ENCODE measurements at places on chromosomes 12 and 14.

GRCh38 chr12:119440803-119441360 is 106.4 kb downstream of the CCDC60 start:
- no peak for DNase-seq

- DNase-seq, result peak; percentile 22
Measured at GRCh38 chr14:91947475-91948184, at the start of gene FBLN5. TSS of gene FBLN5 (minus strand) at chr14:91947694. CDS start at chr14:91947229, 465 bp downstream.

DNA sequence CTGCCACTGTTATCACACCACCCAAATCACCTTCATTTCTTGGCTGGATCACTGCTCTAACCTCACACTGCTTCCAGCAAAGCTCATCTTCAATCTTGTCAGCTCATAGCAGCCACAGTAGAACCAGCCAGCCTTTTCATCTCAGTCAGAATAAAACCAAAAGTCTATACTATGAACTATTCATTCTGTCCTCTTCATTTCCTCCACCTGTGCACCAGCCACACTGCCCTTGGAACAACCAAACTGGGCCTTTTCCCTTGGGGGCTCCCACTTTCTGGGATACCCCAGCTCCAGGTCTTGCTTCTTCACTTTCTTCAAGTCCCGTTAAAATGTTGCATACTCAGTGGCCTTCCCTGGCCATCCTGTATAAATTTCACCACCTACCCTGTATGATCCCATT is 234.4 kb upstream of the DAAM1 start:
- DNase-seq, result no peak

DNA sequence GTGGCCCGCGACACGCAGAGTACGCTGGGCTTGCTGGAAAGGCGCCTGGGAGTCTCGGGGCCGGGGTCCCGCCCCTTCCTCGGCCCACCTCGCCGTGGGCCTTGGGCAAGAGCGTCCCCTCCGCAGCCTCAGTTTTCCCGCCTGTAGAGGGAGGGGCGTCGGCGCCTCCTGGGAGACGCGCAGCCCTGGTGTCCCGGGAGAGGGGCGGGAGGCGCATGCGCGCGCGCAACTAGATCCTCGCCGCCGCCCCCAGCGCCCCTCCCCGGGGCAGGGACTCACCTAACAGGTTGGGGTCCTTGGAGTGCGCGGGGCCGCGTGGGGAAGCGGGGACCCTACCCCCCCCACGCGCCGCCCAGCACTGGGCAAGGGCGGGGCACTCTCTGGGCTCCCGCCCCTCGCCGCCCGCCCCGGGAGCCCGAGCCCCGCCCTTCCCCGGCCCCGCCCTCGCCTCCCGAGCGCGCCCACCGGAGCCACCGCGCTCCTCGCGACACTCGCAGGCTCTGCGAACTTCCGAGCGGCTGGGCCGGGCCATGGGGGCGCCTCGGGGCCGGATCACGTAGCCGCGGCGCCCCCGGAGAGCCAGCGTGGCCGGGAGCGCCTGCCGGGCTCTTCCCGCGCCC is at the start of gene KIF26A:
Gene KIF26A (plus strand): TSS at position 490 of the 620 bp plus-strand sequence. CDS start 136 bp downstream, outside the sequence.
- DNase-seq, result no peak

GRCh38 chr12:39610436-39611025 is 9.1 kb downstream of the ABCD2 start:
- DNase-seq, result no peak

- no peak for DNase-seq
Measured at GRCh38 chr14:77403768-77404167, 19.6 kb downstream of the NOXRED1 start.

DNA sequence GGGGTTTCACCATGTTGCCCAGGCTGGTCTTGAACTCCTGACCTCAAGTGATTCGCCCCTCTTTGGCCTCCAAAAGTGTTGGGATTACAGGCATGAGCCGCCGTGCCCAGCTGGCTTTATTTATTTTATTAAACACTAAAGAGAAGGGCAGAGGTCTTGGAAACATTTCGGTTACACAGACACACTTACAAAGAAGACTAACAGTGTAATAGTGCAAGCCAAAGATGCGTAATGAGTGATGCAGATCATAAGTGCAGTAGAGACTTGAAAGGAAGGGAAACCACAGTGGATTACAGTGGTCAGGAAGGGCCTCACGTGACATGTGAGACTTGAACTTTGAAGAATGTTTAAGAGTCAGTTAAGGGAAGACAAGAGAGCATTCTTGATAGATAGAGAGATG is 33.9 kb upstream of the CDK17 start:
- peak; percentile 85 for DNase-seq

DNA sequence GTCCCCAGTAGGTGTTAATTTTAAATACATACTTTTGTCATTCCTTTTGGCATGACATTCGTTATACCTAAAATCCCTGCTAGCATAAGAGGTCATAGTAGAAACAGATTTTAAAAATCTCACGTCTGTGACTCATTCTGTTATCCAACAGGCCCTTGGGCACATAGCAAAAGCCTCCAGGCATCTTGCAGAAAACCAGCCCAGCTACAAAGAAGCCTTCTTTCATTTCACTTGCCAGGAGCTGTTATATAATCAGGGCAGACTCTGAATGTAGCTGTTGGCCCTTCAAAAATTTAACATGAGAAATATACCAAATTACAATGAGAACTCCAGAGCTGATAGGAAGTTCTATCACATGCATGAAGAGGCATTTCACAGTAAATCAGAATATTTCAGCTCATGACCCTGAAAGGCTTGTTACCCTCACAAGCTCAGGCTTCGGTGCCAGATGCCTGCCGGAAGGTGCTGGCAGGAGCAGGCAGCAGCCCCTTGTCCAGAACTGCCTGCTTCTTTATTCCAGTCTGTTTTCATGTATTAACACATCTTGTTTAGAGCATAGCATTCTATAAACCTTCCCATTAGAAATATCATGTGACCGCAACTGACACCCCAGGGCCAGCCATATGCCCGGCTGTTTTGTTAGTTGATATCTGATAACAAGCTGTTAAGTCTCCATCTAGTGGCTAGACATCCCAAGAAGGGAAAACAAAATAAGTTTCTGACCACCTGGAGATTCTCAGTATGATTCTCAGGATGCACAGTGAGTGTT is 17.8 kb downstream of the E2F7 start:
- peak; percentile 88 for DNase-seq

DNA sequence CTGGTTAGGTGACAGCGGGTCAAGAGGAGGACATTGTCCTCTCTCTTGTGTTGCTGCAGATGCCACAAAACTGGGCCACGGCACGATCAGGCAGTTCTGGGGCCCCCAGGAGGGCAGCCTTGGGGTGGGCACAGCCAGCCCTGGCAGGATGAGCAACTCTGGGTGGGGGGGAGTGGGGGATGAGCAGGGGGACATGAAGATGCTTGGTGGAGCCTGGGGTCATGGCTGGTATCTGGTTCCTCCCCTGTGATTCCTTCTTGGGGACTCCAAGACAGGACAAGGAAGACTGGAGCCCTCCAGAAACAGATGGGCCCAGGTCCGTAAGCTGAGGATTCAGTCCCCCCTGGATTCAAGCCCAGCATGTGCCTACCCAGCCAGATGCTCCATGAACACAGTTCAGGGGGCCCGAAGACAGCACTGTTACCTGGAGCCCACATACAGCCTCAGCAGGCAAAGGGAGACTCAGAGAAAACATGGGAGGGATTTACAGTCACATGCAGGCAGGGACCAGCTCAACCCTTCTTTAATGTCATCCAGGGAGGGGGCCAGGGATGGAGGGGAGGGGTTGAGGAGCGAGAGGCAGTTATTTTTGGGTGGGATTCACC is 10.4 kb downstream of the SERPINA1 start:
- DNase-seq, result no peak

DNA sequence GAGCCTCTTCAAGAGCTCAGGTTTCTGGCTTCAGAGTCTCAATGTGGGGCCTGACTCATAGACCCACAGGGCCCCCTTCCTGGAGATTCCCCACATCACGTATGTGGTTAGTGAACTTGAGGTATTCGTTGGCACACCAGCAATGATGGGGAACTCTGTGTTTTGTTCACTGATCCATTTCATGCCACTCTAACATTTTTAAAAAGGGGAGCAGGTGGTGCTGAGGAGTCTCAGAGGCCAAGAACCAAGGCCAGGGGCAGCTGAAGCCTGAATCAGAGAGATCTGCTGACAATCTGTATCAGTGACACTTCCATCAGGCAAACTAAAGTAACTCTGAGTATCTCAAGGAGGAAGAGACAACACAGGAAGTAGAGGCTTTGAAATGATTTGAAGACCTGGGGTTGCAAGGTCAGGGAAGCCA is 323.4 kb downstream of the VRK1 start:
- no peak for DNase-seq

DNA sequence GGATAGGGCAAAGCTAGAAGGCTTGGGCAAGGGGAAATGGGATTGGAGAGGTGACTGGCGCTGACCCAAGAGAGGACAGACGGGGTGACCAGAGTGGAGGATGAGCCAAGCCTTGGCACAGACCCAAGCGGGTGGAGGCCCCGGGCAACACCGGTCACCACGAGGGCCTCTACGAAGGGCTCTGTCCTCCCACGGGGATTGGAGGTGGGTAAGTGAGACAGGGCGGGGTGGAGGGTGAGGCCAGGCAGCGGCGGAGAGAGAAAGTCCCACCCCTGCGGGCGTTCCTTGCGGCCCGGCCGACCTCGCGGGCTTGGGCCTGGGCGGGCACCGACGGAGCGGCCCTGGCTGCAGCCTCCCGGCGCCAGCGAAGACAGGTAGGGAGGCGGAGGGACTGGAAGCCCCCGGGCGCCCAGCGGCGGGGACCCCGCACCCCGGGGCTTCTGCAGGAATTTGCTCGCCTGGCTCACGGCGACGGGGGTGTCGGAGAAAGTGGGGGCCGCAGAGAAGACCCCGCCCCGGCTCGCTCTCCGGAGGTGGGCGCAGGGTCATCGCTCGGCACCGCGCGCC is at the start of gene PAPLN:
Gene PAPLN (plus strand): TSS at position 288 of the 567 bp plus-strand sequence. CDS start 2,273 bp downstream, outside the sequence.
- DNase-seq, result no peak

- DNase-seq, result no peak
Measured at GRCh38 chr14:93797071-93797470, 8.8 kb upstream of the PRIMA1 start.

GRCh38 chr12:12327802-12328201 is 22.2 kb downstream of the MANSC1 start:
- peak; percentile 82 for DNase-seq

DNA sequence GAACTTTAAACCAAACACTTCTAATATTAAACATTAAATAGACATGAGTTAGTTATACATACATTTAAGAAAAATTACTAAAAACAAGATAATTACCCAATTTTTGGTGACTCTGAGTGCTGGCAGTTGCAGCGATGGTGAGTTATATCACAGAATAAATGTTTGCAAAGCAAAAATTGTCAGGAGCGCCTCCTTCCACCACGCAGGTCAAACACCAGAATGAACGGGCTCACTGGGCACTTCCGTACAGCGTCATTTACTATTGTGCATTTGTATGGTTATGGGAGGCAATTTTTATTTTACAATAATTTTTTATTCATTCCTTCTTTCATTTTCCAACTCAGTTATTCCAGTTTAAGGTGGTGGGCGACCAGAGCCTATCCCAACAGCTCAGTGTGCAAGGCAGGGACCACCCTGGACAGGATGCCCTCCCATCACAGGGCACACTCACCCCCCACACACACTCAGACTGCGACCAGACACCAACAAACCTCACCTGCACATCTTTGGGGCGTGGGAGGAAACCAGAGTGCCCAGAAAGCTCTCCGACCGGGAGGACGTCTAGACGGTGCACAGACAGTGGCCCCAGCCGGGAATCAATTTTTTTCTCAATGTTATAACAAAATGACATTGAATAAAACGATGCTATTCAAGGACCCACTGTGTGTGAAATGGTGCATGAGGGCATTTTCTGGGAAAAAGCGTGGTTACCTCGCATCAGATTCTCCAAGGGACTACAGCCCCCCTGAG is 67.2 kb downstream of the TESC start:
- DNase-seq, result no peak

DNA sequence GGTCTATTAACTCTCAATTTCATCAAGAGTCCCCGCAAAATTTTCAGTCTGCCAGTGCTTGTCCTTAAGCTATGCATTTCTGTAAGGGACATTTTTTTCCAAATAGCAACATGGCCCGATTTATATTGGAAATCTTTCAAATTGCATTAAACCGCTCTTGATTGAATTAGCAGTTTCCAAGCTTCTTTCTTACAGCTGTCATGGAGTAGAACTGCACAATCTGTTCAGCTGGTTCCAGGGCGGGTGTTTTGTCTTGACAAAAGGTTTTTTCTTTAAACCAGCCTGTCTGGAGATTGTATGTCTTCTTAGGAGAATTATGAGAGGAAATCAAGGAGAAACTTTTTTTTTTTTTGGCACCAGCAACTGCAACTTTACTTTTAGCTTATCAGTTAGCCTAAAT is 185.8 kb downstream of the ALG10B start:
- DNase-seq, result no peak

Measured in trophoblast cell (in vitro differentiated cells and primary cell).